ENCODE measurements at places on chromosomes 11 and 22.

GRCh38 chr22:23512721-23513120, 67.4 kb downstream of the IGLL1 start:
- no peak for DNase-seq

DNA sequence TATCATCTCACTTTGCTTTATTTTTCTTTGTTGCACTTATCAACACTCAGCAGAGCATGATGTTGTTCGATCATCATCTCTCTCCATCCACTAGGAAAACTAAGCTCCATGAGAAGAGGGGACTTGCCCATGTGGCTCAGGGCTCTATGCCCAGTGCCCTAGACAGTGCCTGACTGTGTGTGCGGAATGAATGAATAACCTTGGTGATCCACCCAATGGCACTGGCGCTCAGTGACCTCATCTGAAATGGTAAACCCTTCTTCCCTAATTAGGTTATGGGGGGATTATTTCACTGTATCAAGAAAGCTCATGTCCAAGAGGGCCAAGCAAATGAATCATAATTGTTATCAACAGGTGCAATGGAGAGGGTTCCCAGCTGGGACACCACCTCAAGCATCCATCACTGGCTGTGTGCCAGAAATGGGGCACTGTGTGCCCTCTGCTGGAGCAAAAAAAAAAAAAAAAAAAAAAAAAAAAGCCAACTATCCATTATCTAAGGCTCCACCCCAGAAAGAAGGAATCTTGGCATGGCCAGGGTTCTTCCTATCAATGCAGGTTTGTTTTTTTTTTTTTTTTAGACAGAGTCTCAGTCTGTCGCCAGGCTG, 172.6 kb downstream of the LARGE1 start:
- DNase-seq, result no peak

- no peak for DNase-seq
Measured at GRCh38 chr11:102603091-102603490, 22.0 kb downstream of the MMP20 start.

GRCh38 chr11:32779136-32779535, 15.3 kb downstream of the CCDC73 start:
- DNase-seq, result no peak

- DNase-seq, result no peak
Measured at GRCh38 chr22:43266076-43266475, 77.1 kb downstream of the SCUBE1 start.

DNA sequence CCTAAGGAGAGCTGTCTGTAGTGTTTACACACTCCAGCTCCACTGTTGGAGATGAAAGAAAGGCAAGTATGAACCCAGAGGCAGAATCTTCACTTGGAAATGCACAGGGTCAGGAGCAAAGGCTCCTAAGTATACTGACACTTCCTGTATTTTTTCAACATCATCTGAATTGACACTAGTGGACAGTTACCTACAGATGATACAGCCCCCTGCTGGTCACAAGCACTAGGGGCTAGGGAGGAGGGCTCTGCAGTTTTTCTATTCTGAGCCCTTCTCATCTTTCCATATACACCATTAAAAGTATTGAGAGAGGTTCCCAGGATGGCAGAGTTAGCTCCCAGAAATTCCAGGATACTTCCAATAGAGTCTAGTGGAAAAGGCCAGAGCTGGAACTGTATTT, 290.3 kb upstream of the API5 start:
- no peak for DNase-seq

- no peak for DNase-seq
Measured at GRCh38 chr11:99505316-99505715, 484.6 kb downstream of the CNTN5 start.

DNA sequence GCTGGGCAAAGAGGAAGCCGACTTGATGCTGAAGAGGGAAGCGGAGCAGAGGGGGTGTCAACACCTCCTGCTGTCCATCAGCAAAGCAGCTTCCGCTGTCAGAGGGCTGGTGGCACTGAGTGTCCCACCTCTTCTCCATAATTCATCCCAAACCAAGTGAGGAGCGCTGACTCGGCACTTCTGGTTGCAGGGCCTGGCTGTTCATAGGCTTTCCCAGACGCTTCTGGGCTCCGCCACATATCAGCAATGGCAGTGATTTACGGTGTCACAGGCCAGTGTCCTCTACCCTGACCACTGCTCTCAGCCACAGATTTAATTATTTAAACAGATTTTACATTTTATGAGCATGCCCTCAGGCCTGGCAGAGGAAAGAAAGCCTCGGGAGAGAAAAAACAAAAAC, 70.1 kb upstream of the TENM4 start:
- no peak for DNase-seq

GRCh38 chr11:128394431-128395089, 192.8 kb downstream of the ETS1 start:
- DNase-seq, result no peak

DNA sequence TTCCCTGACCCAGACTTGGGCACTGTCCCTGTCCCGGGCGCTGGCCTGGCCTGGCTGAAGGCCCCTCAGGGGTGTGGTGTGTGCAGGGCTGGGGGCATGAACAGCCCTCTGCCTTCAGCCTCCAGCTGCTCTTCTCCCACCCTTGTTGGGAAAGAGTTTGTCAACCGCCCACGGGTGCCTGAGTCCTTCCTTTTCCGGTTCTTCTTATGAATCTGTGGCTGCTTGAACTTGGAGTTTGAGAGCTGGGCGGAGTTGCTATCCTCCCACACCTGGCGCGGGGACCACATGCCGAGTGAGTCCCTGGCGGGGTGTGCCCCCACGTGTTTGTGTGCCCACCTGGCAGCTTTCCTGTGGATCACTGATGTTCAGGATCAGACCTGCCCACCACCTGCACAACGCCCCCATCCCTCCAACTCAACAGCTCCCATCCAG, 13.4 kb downstream of the NFAM1 start:
- no peak for DNase-seq

DNA sequence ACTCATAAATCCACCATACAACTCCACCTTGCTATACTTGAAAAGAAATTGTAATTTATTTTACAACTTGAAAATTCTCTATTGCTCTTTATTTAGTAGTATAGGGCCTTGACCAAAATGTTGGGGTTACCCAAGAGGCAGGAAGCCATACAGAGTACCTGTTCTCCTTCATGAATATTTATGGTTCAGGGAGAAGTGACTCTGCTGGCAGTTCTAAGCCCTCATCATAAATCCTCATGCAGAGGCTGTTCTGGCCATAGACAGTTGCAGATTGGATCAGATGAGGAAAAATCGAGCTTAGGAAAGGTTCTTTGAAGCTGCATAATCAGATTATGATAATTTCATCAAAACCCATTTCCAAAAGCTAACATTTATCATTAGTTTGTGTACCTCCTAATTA, 449.4 kb upstream of the TENM4 start:
- no peak for DNase-seq

DNA sequence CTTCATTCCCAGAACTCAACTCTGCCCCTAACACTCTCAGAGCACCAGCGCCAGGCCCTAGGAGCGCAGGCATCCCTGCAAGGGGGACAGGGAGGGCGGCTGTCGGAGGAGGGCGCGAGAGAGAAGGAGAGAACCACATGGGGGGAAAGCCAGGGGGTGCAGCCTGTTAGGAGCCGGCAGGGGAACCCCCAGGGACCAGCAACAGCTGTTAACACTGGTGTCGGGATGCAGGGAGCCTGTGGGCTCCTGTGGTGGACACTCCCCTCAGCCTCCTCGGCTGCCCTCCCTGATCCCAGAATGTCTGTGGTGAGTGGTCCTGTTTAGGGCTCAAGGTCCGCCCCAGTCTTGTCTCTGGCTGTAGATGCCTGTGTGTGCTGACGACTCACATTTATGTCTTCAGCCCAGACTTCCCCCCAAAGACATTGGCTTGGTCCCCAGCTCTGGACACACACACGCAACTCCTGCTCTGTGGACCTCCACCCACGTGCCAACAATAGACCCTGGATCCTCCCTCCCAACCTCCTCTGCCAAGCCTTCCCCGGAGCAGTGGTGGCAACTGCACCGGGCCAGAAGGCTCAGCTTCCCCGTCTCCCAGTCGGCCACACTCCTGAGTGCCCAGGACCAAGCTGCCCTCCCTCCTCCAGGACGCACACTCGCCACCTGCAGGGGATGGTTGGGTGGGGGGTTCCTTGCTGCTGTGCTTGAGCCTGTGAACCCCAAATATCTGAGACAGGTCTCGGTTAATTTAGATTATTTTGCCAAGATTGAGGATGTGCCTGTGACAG, 817 bp upstream of the IFITM5 start:
- DNase-seq, result peak; percentile 3

DNA sequence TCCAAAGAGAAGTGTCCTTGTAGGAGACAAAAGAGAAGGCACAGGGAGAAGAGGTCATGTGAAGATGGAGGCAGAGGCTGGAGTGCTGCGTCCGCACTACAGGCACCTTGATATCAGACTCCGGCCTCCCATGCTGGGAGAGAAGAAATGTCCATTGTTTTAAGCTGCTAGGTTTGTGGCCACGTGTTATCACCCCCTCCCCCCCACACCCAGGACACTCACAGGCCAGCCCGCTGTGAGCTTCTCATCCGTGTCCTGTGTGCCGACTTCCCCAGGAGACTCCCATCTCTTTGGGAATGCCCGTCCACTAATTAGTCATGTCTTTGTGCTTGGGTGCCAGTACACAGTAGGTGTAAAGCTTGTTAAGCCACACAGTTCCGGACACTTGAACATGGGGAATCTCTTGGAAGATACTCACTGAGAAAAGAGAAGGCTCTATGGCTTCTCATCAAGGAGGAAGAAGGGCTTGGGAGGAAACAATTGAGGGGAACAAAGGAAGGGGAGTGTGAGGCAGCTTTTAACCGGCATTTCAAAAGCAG, 1234.7 kb downstream of the TBC1D22A start:
- no peak for DNase-seq

DNA sequence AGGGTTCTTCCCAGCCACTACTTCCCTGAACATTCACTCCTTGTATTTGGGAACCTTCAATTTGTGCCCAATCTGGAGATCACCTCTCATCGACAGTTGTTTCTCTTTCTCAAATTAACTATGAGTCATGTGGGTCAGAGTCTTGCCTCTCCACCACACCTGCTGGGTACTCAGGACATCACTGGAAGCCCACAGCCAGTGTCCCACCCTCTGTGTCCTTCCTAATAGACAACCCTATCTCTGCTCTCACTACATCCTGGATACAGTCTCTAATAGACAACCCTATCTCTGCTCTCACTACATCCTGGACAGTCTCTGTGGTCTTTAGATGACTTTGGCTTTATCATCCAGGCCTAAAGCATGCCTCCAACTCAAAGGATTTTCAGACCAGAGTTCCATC, 70.1 kb downstream of the ARL14EP start:
- DNase-seq, result no peak

GRCh38 chr11:3916962-3917361, 61.5 kb downstream of the STIM1 start:
- no peak for DNase-seq
